ENCODE measurements at places on chromosomes 12 and 14.

DNA sequence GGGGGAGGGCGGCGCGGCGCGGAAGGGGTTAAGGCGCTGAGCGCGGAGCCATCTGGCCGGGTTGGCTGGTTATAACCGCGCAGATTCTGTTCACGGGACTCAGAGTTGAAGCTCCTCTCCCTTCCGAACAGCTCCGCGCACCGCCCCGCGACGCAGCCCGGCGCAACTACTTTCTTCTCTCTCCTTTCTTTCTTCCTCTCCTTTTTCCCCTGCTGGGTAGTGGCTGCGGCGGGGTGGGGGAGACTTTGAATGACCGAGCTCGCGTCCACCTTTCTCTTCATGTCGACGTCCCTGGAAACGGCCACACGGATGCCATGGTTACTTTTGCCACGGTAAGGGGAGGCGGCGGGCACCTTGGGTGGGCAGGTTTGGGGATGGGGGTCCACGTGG is at the start of gene NTF3:
NTF3 (plus strand) TSS at position 98 of the 390 bp plus-strand sequence; CDS start at position 315, 217 bp downstream.
- DNase-seq: peak; percentile 13

- no peak for DNase-seq
These were observed 45.4 kb upstream of the GALNT9 start for GRCh38 chr12:132374612-132375445.

- no peak for DNase-seq
These were observed 31.1 kb upstream of the NUBPL start for GRCh38 chr14:31530136-31530535.

- no peak for DNase-seq
These were observed 49.2 kb downstream of the DUSP16 start for GRCh38 chr12:12513416-12514006.

GRCh38 chr12:96289067-96289466 is 94.9 kb downstream of the ELK3 start:
- DNase-seq: no peak

- no peak for DNase-seq
These were observed 315.8 kb downstream of the AEBP2 start for GRCh38 chr12:19755136-19755535.

GRCh38 chr12:106582641-106583230 is at the start of gene RFX4:
Gene RFX4, plus strand, starts transcription at chr12:106583004. Its CDS starts 317 bp downstream, at chr12:106583321.
- no peak for DNase-seq

DNA sequence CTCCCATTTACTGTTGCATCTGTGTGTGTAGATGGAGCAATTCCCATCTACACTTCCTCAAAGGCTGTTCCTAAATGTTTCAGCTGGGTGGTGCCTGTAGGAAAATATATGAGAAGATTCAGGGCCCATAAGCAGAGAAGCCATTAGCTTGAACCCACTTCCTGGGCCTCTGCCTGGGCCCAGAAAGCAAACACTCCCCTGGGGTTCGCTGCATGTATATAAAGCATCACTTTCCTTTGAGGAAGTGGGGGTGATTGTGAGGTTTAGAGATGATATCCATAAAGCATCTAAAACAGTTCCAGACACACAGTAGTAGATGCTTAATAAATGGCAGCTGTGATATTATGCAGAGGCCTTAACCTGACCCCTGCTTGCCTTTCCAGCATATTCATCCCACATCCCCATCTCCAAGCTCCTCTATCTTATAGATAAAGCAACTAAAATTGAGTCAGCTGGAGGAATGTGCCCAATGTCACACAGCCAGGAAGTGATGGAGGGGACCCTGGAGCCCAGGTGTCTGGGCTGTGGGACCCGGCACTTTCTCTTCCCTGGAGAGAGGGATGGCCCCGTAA is 280.0 kb upstream of the CRY1 start:
- no peak for DNase-seq

DNA sequence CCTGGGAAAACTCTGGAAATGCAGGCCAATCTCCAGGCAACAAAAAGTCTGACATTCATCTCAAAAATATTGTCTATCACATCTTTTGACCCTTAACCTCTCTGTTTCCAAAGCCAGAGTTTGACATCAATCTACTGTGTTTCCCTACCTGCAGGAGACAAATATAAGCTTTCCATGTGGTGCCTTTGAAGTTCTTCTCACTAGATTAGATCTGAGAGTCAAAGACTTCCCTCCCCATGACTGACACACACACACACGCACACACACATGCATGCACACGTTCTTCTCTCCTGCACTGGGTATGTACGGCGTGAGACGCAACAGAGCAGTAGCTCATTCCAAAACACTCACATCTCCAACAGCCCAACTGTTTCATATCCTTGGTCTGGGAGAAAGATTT is 8.1 kb upstream of the ITPR2 start:
- DNase-seq: no peak

- no peak for DNase-seq
These were observed 5.9 kb downstream of the GSG1 start for GRCh38 chr12:13097491-13098011.

Data from NCI-H1092 (cell line).